ENCODE measurements at places on chromosomes 1 and 21.

- DNase-seq = peak; percentile 92
Observed at GRCh38 chr1:162899422-162900146, 38.6 kb upstream of the CCDC190 start.

DNA sequence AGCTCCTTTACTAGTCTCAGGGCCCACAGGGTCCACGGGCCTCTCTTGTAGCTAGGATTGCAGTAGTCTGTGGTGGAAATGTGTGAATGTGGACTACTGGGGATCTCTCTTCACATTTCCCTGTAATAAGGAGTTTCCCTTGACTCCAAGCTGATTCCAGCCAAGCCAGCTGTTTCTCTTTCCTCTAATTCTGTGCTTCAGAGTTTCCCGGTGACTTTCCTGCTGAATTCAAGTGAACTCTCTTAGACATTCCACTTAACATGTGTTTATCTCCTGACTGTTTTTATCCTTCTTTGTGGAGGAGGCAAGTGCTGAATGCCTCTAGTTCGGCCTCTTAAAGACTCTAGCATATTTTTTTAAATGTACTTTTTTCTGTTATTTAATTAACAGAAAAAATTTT is 354.0 kb upstream of the RGS18 start:
- no peak for DNase-seq

DNA sequence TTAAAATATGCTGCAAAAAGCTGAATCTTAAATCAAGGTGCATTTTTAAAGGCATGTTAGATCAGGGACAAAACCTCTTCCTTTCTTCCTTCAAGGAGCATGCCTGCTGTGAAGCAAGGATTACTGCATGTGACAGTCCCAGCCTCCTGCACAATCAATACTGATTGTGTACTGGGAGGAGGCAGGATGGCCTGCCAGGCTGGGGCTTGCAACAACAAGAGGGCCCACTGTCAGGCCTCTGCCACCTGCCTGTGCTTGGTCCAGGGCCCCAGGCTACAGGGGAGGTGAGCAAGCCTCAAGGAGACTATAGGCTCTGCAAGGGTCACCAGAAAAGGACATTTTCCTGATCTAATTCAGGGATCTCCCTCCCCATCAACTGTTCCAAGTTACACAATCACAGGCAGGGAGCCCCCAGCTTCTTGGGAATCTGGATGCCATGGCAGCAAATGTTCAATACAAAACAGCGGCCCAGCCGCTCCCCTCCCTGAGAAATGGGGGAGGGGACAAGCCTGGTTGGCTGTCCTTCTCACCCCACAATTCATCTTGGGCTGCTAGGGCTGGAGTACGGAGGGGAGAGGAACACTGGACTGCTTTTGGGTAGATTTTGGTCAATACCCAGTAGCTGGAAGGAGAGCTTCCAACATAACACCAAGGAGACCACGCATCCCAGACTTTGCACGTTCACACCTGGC is 76.7 kb downstream of the SSBP3 start:
- DNase-seq = no peak

- no peak for DNase-seq
Observed at GRCh38 chr1:25622531-25622930, 5.9 kb downstream of the MAN1C1 start.

DNA sequence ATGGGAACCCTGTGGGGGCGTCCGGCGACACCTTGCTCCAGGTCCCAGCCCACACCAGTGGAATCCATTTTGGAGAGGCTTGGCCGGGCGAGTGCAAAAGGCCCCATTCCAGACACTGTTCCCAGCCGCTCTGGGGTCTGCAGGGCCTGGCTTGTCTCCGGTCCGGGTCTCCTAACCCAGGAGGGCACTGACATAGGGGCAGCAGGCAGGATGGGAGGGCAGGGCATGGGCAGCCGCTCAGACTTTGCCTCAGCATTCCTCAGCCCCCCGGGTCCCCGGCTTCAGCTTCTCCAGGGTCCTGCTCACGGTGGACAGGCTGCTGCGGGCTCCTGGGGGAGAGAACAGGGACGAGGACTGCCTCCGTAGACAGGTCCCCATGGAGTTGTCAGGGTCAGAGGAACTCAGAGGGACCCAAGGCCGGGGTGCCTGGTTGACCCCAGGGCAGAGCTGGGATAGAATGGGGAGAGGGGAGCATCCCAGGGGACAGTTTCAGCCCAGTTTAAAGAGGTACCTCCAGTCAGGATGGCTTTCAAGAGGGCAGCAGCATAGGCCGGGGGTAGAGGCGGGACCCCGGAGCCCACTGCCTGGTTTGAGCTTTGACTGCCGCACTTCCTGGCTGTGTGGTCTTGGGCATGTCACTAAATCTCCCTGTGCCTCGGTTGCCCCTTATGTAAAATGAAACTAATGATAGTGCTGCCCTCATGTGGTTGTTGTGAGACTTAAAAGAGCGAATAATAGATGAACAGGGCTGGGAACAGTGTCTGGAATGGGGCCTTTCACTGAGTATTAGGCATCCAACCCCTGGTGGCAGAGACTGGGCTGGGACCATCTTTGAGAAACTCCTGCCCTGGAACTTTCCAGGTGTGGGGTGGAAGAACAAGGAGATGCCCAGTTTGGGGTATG is 3.7 kb downstream of the KNCN start:
- peak; percentile 29 for DNase-seq

GRCh38 chr1:100344774-100345173 is 7.5 kb upstream of the CDC14A start:
- no peak for DNase-seq

DNA sequence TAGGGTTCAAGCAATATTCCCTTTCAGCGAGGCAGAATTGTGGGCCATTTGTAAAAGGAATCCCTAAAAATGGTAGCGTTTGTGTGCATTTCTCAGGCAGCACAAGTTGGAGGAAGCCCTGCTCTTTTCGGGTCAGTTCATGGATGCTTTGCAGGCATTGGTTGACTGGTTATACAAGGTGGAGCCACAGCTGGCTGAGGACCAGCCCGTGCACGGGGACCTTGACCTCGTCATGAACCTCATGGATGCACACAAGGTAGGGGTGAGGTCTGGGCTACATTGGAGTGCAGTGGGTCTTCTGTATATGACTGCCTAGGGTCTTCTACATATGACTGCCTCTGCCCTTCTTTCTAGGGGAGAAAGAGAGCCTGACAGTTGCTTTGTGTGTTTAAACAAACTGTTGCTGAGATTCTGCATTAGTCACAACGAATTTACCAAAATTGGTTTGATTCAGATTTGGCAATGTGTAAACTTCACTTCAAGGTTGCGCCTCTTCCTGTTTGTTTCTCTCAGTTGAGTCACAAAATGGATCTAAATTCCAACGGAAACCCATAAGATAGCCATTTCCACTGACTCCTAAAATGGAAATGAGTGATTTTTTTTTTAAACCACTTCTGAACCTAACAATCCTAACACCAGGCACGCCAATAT is 40.4 kb upstream of the BMP8A start:
- no peak for DNase-seq

GRCh38 chr1:24732186-24732885 is 12.9 kb upstream of the CLIC4 start:
- DNase-seq = no peak

GRCh38 chr1:32393832-32394140 is 455 bp downstream of the BSDC1 start:
- DNase-seq = no peak

DNA sequence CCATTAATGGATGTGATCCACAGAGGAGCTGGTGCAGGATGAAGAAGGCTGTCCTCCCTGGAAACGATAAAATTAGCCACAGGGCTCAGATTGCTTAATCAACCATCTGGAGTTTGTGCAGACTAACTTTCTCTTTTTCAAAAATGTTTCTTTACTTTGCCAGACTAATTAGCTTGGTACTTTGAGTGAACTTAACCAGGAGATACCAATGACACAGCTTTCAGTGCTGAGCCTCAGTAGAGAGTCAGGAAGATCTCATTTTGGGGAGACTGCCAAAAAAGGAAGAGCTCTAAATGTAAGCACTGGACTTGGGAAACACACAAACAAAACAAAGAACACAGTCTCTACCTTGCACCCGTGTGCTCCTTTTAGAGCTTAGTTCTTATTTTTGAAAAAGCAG is 248.1 kb upstream of the DEPDC1 start:
- DNase-seq = no peak
